ENCODE measurements at places on chromosomes 7 and 10. TPM values are rescaled to one million over a fixed set of nuclear protein-coding genes. Genes with fewer than 3 reads are reported as not detected.

Gene GCK
- 0.38 TPM for total RNA-seq

Gene EN2
- under 0.01 TPM for total RNA-seq

- no peak for DNase-seq
Observed at GRCh38 chr10:75294031-75294437, 58.3 kb upstream of the COMTD1 start.

GRCh38 chr10:125218967-125219366 is 58.6 kb upstream of the CTBP2 start:
- DNase-seq = no peak

GRCh38 chr10:12403119-12403518 is 53.8 kb downstream of the CAMK1D start:
- no peak for DNase-seq
